ENCODE measurements at places on chromosomes 2 and 18.

- DNase-seq, result peak; percentile 95
Measured at GRCh38 chr2:25215948-25216679, 47.7 kb upstream of the POMC start.

DNA sequence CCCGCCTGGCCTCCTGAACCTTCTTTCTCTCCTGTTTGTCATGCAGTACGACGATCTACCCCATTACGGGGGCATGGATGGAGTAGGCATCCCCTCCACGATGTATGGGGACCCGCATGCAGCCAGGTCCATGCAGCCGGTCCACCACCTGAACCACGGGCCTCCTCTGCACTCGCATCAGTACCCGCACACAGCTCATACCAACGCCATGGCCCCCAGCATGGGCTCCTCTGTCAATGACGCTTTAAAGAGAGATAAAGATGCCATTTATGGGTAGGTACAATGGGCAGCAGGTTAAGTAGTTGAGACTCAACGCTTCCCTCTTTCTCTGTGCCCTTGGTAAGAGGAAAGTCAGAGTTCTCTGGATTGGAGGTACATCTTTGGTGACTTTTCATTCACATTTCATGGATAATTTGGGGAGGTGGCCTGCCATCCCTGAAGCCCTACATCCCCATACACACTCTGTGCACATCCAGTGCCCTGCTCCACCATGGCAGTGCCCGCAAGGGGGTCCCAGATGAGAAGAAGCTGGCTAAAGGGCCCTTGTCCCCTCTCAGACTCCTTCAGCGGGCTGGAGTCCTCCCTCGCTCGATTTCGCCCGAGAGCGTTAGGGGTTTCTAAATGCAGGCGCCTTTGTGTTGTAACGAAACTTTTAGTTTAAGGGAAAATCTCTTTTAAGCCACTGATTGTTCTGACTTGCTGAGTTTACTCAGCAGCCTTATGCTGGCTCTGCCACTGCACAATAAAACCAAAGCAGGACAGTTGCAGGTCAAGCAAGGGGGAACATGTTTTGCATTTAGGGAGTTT, 3.0 kb downstream of the MEIS1 start:
- DNase-seq, result no peak

DNA sequence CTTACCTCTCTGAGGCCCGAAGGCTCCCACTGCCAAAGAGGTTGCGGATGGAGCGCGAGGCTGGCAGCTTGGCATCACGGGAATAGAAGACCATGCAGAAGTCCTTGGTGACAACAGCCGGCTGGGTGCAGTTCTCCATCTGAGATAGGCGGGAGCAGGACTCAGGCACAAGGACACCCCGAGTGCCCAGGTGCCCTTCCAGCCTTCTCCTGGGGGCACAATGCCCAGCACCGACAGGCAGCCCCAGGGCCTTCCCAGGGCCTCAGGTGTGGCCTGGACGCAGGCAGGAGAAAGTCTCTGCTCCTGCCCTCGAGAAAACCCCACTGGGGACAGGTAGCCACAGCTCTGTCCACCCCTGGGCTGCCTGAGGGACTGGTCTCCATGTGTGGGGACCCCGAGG, 33.6 kb downstream of the AQP12A start:
- DNase-seq, result no peak

DNA sequence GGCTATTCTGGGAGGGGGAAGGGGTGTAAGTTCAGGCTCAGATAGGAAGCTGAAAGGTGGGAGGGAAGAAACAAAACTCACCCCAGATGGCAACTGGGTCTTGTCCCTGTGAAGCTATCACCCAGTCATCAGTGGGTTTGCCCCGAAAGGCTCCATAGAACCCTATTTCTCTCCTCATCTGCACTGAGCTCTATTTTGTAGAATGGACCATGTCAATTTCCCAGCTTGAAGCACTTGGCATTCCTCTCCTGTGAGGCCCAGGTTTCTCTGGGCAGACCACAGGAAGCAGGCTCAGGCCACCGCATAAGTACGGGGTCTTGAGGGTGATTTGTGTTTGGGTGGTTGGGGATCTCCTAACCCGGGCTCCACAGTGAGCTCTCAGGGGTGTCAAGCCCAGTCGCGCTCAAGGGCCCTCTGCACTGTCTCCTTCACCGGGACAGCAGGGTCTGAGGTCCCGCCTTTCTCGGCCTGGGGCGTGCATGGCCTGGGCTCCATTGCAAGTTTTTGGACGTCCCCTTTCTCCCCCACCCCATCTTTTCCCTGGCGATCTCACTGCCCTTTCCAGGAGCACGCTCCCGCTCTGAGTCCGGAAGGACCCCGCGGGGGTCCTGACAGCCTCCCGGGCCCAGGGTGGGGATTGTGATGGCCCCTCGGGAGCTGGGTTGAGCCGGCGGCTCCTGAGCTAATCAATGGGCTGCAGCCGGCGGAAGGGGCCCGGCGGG, 27.3 kb upstream of the NOTO start:
- peak; percentile 57 for DNase-seq

GRCh38 chr18:55152801-55153200, 193.5 kb upstream of the CCDC68 start:
- no peak for DNase-seq

DNA sequence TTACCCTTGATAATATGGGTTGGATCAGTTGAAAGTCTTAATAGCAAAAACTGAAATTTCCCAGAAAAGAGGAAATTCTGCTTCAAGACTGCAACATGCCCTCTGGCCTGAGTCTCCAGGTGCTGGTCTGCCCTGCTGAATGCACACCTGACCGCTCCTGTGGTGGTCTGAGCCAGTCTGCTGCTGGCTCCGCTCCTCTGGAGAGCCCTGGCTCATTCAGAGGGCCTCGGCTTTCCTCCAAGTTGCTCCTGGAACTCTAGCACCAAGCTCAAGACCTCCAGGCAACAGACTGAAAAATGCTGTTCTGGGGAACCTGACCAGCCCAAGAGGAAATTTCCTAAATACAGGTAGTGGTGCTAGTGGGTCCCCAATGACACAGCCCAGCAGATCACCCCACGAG, 64.8 kb downstream of the DIPK1C start:
- no peak for DNase-seq

- DNase-seq, result no peak
Measured at GRCh38 chr2:233013027-233013461, at the start of gene NGEF. TSS of gene NGEF (minus strand) at chr2:233013256. CDS start at chr2:232974890, 38,366 bp downstream.

DNA sequence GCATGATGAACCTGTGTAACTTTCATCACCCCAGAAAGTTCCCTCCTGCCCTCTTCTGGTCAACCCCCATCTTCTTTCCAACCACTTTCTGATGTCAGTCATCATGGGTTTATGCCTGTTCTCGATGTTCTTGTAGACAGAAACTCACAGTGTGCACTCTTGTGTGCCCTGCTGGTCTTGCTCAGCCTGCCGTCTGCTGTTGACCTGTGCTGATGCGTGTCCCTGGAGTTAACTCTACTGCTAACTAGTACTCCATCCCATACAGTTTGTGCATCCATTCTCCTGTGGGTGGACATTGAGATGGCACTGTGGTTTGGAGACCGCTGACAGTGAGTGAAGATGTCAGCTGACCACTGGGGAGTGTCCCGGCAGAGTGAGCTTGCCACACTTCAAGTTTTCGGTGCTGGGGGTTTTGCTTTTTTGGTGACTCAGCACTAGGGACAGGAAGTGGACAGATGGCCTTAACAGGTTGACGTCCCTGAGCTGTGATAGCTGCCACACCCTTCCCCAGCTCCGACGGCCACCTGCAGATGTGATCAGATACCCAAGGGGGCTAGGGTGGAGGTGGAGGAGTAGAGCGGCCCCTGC, 14.8 kb downstream of the KLHL29 start:
- DNase-seq, result no peak

GRCh38 chr18:74337155-74337911, 21.7 kb downstream of the C18orf63 start:
- DNase-seq, result no peak

GRCh38 chr18:45430041-45430440, 185.2 kb upstream of the SLC14A2 start:
- no peak for DNase-seq

DNA sequence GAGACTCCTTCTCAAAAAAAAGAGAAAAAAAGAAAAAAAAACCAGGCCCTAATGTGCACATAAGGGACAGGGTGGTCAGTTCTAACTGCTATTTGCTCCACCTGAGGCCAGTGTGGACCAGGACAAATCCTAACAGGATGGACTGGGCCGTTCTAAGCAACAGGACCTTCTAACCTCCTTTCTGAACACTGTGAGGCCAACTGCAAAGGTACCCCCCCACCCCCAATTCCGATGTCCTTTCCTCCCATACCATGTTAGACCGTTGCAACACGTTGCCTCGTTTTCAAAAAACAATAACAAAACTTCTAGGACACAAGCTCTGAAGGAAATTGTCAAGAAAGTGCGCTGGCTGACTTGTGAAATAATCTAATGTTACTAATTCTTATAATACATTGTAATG, 1.2 kb downstream of the THAP4 start:
- no peak for DNase-seq

DNA sequence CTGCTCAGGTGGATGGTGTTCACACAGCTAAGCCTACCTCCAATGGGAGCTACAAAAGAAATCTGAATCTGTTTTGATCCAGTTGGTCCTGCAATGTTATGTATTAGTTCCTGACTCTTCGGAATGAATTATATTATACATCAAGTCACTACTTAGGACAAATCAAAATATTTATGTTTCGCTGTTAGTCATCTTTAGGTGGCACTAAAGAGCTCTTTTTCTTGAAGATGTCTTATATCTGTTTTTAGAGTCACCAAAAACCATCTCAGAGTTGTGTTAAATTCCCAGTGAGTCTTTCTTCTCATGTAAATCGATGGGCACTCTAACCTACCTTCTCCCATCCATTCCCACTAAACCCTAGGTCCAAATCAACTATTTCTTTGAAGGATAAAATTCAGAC, 2.2 kb downstream of the DNER start:
- DNase-seq, result no peak

DNA sequence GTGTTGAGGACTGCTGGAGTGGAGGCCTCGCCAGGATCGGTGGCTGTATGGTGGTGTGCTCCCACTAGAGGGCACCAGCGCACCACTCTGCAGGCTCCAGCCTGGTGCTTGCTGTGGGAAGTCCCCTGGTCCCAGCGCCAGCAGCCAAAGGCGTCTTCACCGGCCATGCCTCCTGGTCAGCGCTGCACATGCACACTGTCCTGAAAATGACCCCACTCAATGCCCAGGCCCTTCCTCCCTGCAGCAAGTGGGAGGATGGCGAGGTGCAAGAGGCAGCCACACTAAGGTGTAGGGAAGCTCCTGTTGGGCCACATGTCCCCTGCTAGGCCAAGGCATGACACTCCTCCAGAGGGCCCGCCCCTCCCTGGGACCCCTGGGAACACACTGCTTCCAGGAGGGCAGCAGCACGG, 136.5 kb downstream of the CTIF start:
- DNase-seq, result peak; percentile 94

GRCh38 chr2:162925595-162925994, 87.0 kb upstream of the KCNH7 start:
- no peak for DNase-seq

DNA sequence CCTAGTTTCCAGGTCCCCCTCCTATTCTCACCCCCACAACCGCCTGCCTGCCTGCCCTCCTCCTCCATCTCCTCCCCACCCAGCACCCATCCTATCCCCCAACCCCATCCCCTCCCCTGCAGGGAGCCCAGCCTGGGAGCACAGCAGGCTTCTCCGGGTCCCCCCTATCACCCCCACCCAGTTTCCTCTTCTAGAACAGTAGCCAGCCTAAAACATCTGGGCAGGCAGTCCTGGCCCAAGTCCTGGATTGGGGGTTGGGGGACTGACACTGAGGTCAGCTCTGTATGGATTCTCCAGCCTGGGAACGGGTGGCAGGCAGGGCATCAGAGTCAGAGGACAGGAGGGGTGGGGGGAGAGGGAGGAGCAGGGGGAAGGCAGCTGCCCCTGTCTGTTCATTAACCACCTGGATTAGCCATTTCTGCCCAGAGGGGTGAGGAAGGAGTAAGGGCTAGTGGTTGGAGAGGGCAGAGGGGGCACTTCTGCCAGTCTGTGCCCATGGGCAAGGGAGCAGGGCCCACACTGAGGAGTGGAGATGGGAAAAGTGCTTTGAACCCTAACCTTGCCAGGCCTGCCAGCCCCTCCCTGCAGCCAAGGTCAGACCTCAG, 60.0 kb downstream of the TNS1 start:
- no peak for DNase-seq

- no peak for DNase-seq
Measured at GRCh38 chr2:218028189-218028495, 25.3 kb upstream of the TNS1 start.

- no peak for DNase-seq
Measured at GRCh38 chr2:208249296-208249695, 5.6 kb downstream of the IDH1 start.

DNA sequence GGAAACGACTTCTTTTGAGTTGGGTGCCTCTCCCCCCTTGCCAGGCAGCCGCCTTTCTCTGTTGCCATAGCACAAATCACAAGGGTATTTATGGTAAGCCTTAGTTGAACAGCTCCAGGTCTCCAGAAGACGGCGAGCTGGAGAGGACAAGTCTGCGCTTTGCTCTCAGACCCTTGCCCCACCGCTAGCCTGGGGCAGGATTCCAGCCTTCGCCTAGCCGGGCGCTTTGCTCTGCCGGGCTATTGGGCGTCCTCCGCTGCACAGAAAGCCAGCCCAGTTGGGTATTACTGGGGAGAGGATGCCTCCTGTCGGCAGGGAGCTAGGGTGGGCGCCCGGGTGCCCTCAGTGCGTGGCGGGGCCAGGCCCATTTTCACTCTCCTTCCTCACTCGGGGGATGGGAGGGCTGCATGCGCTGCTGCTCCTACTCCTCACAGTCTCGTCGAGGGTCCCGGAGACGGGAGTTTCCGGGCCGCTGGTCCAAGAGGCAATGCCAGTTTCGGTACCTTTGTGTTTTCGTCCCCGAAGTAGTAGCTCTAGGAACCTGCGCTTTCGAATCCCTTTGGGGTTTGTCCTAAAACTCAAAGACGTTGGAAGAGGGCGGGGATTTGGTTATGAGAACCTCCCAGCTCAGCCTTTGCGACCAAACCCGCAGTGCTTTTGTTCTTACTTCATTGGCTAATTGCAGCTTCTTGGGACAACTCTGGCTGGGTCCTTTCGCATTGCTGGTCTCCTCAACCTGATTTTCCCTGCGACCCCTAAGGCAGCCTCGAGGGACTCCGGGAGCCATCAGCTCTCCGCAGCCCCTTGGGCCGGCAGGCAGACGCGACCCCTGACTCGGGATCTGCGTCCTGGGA, 3.6 kb upstream of the DLX2 start:
- DNase-seq, result peak; percentile 76

DNA sequence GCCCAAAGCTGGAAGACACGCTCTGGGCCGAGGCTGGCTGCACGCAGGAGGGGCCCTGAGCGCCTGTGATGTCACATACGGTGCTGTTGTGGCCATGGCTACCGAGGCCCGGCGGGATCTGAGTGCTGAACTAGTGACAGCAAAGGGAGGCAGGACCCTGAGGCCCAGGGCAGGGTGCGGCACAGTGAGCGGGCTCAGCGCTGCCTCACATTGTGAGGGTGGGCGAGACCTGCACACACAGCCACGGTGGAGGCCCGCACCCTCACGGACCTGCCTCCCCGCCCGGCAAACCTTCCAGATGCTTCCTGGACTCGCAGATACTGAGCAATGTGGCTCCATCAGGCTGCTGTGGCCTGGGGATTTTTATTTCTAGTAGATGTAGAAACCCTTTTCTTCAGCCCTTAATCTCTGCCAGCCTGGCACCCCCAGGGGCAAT, 133.8 kb upstream of the CTDP1 start:
- DNase-seq, result peak; percentile 46

Measured in activated CD8-positive, alpha-beta memory T cell treated with anti-CD3 and anti-CD28 coated beads for 24 hours (primary cell).